Temporal lobe (tissue), 4 donors: ENCODE measurements at places on chromosomes 12 and 14. TPM values are rescaled to one million over a fixed set of nuclear protein-coding genes. Genes with fewer than 3 reads are reported as not detected.

Gene HOXC5
- total RNA-seq, result not detected

Gene DHRS2
- total RNA-seq, result not detected

Gene BCL11B
- 35.4 TPM for total RNA-seq

Gene SAMD15
- 5.2 TPM for total RNA-seq

Gene ACOT4
- total RNA-seq, result 0.98 TPM

Gene PZP
- total RNA-seq, result under 0.01 TPM

Gene NPFF
- total RNA-seq, result not detected

Gene ISCU
- total RNA-seq, result 34.9 TPM

Gene FBLN5
- 3.2 TPM for total RNA-seq

Gene ZC3H14
- total RNA-seq, result 53.8 TPM

Gene SERPINA10
- total RNA-seq, result not detected

Gene CRACR2A
- 0.74 TPM for total RNA-seq

Gene KRT79
- total RNA-seq, result not detected

Gene LRP1-AS
- not detected for total RNA-seq

Gene SIVA1
- total RNA-seq, result 15.0 TPM

Gene SFSWAP
- total RNA-seq, result 17.0 TPM

Gene RFX4
- 6.4 TPM for total RNA-seq

Gene FICD
- 2.5 TPM for total RNA-seq
